Spleen (tissue), 13 donors: ENCODE measurements at places on chromosomes 1 and 21. TPM values are rescaled to one million over a fixed set of nuclear protein-coding genes. Genes with fewer than 3 reads are reported as not detected.
A peak's percentile ranks its signal among the peaks of the same experiment; 100 is the strongest.

The LRRC71 gene
- not detected for total RNA-seq

DNA sequence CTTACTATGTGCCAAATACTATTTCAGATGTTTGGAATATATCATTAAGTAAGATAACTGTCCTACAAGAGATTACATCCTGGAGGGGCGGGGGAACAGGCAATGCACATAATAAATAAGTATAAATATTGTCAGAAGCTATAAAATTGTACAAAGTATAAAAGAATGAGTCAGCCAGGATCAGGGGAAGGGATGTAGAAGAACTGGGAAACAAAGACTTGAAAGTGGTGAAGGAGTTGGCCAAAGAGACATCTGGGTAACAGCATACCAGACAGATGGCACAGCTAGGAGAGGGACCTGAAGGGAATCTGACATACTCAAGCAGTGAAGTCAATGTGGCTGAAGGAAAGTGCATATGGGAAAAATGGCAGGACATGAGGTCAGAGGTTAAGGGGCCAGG, 53.9 kb downstream of the CYYR1 start:
- no peak for DNase-seq

The PRELP gene
- 27.8 TPM for total RNA-seq

DNA sequence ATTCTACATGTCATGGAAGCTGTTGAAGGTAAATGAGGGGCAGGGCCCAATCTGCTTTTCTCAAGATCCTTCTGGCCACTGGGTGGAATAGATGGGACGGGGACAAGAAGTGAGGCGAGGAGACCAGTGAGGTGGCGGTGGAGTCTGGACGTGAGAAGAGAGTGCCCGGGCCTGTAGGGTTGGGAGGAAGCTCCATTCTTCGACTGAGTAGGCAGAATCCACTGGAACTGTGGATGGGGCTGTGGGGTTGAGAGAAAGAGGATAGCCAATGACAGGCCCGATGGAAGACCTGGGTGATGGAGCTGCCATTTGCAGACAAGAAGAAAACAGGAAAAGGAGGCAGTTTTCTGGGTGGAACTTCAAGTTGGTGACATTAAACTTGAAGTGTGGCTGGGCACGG, 10.3 kb downstream of the SLC1A7 start:
- DNase-seq = peak; percentile 44

The PRR9 gene
- not detected for total RNA-seq

The MCOLN3 gene
- 8.7 TPM for total RNA-seq

GRCh38 chr1:94676686-94677085, 135.1 kb upstream of the F3 start:
- no peak for DNase-seq

DNA sequence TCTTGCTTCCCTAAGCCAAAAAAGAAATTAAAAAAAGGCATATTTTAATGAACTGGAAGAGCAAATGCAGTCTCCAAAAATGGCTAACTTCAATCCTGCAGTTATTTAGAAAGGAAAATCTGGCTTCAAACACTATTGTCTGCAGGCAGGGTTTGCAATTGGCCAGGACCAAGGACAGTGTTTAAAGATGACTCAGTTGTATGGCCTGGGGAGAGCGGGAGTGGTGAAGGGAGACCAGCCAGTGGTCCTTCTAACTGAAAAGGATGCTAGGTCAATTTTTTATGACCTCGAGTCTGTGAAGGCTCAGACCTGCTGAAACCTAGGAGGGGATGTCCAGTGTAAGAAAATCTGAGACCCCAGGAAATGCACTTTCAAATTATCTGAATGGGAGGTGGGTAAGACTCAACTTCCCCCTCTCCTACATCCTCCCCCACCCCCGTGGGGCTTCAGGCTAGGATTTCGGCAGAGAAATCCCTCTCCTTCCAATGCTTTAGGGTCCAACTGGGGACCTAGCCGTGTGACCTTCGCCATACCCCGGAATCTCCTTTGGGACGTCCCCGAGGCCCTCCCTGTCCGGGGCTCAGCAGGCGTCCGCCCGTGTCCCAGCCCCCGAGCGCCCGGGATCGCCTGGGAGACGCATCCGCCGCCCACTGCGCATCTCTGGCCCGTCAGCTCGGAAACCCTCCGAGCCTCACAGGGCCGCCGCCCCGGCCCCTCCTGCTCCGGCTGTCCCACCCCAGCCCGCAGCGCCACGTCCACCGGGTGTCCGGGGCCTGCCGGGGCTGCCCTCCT, 602 bp upstream of the RIMKLA start:
- no peak for DNase-seq

The ACTN2 gene
- not detected for total RNA-seq

DNA sequence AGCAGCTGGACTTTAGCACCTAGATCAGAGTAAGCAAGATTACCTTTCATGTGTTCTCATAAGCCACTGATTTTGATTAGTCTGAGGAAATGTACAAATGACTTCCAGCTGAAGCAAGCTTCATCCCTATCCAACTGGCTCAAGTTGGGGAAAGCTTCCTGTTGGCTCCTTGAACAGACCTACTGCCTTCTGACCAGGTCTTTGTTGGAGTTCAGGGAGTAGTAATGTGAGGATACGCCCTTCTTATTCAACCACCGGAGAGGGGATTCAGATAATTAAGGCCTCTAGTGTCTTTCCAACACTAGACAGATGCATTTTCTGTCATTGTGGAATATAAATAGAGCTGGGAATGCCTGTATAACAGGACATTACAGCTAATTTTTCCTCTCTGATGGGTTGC, 268.9 kb downstream of the TGFB2 start:
- no peak for DNase-seq

The UFC1 gene
- 71.2 TPM for total RNA-seq

GRCh38 chr21:45048968-45049367, 25.4 kb upstream of the ADARB1 start:
- no peak for DNase-seq

DNA sequence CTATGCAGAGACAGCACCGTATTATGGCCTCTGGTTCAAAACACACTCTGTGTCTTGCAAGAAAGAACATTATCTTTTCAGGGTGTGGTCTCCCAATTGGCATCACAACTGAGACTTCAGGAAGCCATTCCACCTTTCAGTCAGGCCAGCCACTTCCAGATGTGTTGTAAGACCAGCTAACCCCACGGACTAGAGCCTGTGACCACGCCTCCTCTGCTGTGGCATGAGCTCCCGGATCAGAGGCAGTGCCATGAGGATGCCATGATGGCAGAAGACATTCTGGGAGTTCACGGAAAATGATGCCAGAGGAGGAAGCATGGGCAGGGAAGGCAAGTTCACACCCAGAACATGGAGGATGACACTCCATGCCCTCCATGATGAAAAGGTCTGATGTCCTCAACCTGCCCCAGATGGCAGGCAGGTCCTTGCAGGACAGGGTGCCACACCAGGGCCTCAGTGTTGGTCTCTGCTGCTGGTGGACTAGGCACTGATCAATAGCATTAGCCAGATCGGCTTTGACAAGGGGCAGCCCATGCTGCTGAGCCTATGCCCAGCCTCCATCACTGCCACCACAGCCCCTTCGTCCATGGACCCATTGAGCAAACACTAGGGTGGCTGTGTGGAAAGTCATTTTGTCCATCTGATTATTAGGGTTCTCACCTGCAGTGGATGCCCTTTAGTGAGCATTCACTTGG, 341.6 kb downstream of the MATN1 start:
- peak; percentile 53 for DNase-seq

The NES gene
- 124 TPM for total RNA-seq

The HES3 gene
- total RNA-seq = not detected

- no peak for DNase-seq
These were observed 672.8 kb downstream of the LMO4 start for GRCh38 chr1:88001460-88001859.

The DPT gene
- 0.44 TPM for total RNA-seq
